ENCODE measurements at places on chromosomes 5 and 9.

- no peak for DNase-seq
These were observed 3.5 kb downstream of the EEIG1 start for GRCh38 chr9:127977009-127977883.

DNA sequence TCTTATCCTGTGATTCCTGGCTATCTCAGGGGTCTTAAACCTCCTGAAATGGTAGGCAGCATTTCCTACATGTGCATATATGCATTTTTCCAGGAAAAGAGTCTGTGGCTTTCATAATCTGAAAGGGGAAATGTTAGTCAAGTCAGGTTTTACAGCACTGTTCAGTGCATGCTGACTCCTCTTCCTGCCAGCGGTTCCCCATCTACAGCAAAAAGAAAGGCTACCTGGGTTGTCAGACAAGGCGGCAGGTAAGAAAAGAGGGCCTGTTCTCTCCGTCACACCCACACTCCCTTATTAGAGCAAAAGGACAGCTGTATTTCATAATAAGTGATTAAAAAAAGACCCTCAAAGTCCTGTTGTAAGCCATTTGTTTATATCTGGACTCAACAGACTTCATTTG, 4.3 kb upstream of the SPATA6L start:
- DNase-seq, result no peak

DNA sequence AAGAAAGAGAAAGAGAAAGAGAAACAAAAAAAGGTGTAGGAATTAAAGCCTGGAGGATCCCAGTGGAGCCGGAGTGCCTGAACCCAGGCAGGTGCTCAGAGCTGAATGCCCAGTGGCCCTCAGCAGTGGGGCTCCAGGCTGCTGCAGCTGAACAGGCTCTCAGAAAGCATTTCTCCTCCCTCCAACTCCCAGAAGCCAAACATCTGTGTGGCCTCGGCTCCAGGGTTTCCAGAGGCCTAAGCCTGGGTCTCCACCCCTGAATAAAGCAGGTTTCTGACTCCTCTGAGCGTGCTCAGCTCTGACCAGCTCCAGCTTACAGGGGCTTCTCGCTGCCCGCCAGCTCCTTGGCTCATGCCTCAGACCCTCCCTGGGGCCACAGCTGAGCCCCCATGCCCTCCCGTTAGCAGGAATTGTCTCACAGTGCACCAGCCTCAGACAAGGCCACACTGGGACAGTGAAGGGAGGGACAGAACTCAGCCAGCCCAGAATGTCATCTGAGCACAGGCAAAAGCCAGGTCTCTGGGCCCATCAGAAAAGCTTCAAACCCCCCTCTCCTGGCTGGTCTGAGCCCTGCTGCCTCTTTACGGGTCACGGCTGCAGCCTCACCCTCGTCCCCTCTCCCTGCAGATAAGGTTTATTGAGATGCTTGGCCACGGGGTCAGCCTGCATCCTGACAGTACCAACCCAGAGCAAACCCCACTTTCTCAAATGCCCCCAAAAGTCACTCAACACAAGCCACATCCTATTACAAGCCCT, 114.4 kb upstream of the PPP1R26 start:
- DNase-seq, result no peak

DNA sequence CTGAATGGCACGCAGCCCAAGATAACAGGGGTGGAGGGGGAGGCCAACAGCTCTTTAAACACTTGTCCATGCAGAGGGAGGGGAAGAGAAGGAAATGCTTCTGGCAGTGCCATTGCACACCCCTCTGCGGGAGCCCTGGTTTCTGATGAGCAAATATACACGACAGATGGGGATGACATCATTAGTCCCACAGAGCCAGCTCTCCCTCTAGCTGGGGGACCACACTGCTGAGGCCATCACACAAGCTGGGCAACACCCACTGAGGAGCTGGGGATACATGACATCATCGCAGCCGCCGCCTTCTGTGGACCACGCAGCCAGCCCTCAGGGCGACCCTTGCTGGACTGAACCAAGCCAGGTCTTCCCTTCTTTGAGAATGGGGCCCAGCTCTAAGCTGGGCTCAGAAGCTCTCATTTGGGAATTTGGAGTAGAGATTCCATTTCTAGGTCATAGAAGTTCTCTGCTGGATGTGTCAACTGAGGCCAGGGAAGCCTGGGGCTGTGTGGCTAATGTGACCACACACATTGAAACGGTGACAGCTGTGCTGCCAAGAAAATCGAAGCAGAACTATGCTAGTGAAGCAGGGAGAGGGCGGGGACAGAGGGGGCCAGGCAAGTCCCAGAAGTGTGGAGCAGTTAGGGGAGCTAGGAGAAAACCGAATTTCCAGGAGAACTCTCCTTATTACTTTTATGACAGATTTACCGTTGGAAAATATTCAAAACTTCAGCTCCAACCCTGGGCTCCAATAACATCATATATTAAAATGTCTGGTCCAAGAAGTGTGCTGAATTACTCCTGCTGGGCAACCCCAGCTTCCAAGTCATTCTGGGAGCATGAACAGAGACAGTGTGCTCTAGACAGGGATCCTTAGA, 79.5 kb downstream of the PRRT1B start:
- no peak for DNase-seq

DNA sequence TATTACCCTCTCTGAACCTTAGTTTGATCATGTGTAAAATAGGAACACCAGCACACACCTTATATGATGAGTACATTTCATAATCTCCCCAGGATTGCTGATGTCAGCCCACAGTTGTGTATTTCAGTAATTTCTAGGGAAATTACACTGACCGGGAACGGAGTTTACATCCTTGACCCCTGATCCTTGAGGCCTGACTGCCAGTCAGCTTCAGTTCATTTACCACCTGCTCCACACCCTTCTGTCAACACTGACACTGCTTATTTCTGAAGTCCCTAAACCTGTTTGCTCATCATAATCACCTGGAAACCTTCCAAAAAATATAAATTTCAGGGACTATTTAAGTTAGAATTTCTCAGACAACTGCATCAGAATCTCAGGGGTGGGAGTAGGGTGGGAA, 55.3 kb downstream of the ZNF622 start:
- DNase-seq, result no peak

DNA sequence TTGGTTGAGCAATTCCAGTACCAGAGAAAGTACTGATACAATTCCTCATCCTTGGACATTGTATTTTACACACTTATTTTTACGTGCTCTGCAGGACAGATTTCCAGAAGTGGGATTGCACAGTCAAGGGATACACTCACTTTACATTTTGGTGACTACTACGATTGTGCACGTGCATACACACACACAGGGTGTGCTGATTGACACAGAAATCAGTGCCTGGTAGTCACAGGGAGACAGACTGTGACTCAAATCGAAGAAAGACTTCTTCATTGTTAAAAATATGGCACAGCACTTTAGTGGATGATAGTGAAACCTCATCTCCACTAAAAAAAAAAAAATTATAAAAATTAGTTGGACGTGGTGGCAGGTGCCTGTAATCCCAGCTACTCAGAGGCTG, 1.5 kb downstream of the GARIN3 start:
- DNase-seq, result no peak

- no peak for DNase-seq
These were observed 198.7 kb downstream of the SEMA6A start for GRCh38 chr5:116375926-116376325.

DNA sequence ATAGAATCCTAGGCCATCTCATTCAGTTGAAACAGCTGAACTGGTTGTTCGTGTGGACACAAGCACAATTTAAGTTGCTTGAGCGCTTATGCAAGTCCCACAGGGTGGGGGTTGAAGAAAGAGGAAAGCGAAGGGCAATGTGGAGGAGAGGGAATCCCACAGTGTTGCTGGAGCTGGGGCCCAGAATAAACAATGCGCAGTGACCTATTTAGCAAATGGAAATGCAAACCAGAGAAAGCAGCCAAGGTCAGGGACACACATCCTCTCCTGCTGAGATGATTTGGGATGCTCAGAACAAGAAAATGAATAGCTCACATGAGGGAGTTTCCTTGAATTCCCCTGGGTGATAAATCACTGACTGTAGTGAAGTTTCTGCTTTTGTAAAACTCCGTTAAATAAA, 838.3 kb downstream of the TLE4 start:
- no peak for DNase-seq

DNA sequence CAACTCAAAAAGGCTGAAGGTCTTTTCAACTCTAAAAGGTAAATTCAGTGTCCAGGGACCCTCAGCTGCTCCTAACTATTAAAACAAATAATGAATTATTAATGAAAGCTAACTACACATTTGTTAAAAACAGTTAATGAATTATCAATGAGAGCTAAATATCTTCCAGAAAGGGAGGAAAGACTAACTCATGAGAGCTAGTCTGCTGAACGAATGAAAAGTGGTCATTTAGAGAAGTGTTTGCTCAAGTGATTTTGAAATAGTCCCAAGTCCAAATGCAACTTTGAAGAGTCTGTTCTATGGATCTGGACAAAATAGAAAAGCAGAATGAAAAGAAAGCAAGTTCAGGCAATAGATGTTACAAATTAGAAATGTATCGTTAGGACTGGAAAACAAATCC, 133.9 kb upstream of the SPEF2 start:
- DNase-seq, result no peak

DNA sequence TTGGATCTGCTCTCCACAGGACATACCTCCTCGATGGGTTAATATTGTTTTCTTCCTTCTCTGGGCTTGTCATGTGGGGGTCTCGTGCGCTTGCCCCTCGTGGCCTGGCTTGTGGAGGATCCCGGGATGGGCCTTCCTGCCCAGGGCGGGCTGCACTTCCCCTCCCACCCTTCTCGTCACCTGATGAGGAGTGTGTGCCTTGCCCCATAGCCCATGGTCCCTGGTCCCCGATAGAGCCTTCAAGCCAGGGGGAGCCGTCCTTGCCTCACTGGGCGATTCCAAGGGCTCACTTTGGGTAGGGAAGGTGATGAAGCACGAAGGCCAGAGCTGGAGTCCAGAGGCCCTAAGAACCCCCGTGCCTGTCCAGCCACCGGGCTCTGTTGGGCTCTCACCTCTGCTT, 28.7 kb downstream of the DYNC2I2 start:
- no peak for DNase-seq

DNA sequence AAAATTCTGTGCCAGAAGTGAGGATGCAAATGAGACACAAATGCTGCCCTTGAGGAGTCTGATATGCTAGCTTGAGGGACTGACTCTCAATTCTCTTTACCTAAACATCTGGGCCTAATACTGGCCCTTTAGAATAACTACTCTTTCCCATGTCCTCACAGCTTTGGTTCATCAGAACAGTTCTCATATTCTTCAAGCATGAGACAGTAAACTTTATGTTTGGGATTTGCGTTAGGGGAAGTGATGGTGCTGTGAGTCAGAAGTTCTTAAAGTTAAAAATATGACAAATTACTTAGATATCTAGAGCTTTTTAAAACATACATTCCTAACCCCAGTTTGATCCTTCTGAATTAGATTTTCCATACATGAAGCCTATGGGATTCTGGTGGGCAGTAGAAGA, 665.0 kb upstream of the RGMB start:
- no peak for DNase-seq

- DNase-seq, result no peak
These were observed 40.9 kb downstream of the TNPO1 start for GRCh38 chr5:72857396-72857795.

- no peak for DNase-seq
These were observed 24.2 kb upstream of the LECT2 start for GRCh38 chr5:135978993-135979392.

DNA sequence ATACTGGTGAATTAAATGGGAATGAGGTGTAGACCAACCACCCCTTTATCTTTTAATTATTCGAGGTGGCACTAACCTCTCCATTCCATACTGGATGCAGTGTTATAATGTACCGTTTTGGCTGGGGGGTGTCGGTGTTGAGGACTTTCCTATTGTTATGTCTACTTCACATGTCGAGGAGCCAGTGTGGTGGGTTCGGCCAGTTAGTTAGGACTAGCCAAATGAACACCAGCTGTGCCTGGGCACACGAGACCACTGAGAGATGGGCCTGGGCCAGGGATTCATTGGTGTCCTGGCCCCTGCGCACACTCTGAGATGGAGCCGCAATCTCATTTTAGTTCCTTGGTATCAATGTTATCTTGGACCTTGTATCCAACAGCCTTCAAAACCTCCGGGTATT, 186.2 kb downstream of the CACNA1B start:
- no peak for DNase-seq

DNA sequence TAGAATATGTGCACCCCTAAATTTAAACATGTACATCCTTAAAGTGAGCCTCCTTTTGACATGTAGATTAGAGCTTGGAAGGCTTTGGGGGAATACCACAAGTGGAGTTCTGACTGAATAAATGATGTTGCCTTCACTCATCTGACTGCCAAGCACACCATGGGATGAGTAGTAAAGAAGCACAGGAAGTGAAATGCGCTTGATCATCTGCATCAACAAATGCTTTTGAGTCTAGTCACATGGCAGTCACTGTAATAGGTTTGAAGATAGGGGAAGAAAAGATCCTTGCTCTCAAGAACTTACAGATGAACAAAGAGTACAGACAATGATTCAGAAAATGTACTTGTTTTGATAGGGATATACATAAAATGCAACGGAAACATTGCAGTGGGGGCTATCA, 62.0 kb upstream of the STARD4 start:
- DNase-seq, result no peak

GRCh38 chr9:14312719-14313377, 1.1 kb downstream of the NFIB start:
- DNase-seq, result no peak

DNA sequence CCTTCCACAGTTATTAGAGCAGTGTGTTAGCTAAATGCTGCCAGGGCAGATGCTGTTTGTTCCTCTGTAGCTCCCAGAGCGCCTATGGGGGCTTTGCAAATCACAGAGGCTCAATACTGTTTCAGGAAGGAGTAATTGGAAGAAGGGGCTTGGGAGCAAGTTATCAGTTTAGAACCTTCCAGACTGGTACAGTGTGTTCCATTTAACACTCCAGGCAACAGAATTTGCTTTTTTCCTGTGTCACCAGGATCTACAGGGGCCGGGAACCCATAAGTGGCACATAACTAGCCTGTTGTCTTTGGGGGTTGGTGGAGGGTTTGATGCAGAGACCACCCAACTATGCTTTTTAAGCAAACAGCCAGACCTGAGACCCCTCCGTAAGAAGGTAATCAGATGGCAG, 307.3 kb upstream of the KCNN2 start:
- no peak for DNase-seq

- DNase-seq, result no peak
These were observed 220.2 kb downstream of the PLK2 start for GRCh38 chr5:58239731-58240130.

DNA sequence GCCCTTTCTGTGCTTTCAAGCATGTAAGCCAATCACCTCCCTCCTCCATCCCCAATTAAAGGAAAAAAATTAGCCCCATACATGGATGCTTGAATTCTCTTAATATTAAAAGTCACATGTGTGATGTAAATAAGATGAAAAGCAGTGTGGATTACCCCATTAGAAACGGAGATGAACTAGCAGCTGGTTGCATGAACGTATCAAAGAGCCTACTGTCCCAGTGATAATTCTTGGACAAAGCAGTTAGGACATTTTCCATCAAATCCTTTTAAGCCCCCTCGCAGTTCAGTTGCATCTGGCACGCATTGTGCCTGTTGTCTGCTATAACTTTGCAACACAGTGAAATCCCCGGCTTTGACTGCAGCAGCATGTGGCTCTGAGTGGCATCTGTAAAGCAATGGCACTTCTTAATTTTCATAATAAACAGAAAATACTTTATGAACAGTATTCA, 285.6 kb downstream of the FBXL7 start:
- DNase-seq, result no peak

GRCh38 chr9:129453734-129454133, 167.2 kb downstream of the C9orf50 start:
- no peak for DNase-seq
